ENCODE measurements at places on chromosomes 11 and 22. TPM values are rescaled to one million over a fixed set of nuclear protein-coding genes. Genes with fewer than 3 reads are reported as not detected.

- no peak overlapping the region for H3K27ac ChIP-seq
- H3K36me3 ChIP-seq: no peaks in the 10 kb centered on the region
- no peaks in the 10 kb centered on the region for H3K27me3 ChIP-seq
- no peak overlapping the region for H3K4me3 ChIP-seq
- DNase-seq: no peak
These were observed 94.4 kb downstream of the SLC1A2 start for GRCh38 chr11:35324981-35325380.

DNA sequence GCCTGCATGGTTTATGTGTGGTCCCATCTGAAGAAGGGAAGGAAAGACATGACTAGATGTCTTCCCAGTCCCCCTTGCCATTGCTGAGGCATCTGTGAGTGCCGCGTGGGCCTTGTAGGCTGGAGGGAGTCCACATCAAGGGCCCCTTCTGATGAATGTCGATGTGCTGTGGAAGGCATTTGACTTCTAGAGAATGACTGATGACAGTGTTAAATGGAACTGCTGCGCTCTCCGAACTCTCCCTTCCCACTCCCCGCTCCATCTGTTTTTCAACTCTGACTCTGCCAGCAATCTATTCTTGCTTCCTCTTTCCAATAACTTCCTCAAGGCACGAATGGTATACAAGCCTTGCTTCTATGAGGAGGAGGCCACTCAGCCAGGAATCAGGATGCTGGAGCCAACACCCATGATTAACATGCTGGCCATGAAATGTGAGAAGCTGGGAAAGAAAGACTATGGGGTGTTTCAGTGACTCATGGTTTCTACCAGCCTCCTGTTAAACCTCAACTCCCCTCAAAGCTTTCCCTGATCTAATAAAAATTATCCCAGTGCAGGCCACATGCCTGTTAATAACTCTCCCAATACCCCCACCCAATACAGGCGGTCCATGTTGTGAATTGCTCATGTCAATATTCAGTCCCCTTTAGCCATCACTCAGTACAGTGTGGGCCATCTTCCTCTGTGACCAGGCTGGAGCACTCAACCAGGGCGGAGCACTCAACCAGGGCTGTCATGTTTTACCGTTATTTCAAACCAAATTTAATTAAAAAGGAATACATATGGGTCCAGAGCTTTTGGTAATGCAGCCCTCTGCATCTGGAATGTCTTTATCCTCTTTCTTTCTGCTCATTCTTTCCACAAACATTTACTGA is 46.4 kb upstream of the TBCEL start:
- H3K4me3 ChIP-seq: no peak overlapping the region
- H3K4me1 ChIP-seq: no peaks in the 10 kb centered on the region
- H3K27ac ChIP-seq: no peak overlapping the region
- H3K36me3 ChIP-seq: no peaks in the 10 kb centered on the region

Gene TMX2
- total RNA-seq: 96.5 TPM

Gene ZC3H12C
- 20.9 TPM for total RNA-seq

DNA sequence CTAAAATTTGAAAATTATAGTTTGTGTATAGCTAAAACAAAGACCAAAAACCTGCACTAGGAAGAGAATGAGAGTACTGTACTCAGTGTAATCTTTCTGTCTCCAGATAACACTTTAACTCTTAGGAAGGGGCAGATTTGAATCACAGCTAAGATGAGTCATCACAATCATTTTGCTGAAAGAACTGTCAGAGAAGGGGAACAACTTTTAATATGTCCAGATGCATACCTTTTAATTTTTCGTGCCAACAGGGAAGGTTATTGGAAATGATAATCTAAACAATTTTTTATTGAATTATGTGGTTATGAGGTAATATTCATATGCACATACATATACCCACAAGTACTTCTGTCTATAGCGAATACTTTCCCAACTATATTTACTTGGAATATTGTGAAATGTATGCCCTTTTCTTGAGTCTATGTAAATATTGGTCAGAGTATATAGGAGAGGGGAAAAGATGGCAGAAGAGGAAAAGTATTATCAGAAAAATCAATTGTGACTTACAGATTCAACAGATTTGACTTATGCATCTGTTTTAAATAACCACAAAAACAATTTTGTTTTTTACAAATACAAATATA is 51.1 kb upstream of the MUC15 start:
- DNase-seq: no peak
- no peak overlapping the region for H3K4me3 ChIP-seq
- peaks cover 5% of the 10 kb centered on the region for H3K4me1 ChIP-seq
- no peak overlapping the region for H3K27ac ChIP-seq
